ENCODE measurements at places on chromosomes 6 and 20.

DNA sequence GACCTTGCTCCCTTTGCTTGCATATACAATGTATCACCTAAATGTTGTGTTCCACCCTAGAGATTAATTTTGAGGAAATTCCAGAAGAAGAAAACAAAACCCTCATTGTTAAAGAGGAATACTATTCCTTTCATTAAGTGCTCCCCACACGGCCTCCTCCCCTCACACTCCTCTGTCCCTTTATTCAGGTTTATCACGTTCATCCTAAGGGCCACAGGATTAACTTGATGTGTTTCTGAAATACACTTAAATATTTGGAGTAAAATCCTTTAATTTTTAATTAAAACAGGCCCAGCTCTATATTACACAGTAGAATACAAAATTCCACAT lies 89.4 kb upstream of the MRPS10 start:
- no peak for DNase-seq

- no peak for DNase-seq
These were observed 52.7 kb downstream of the TOP1 start for GRCh38 chr20:41081276-41081814.

DNA sequence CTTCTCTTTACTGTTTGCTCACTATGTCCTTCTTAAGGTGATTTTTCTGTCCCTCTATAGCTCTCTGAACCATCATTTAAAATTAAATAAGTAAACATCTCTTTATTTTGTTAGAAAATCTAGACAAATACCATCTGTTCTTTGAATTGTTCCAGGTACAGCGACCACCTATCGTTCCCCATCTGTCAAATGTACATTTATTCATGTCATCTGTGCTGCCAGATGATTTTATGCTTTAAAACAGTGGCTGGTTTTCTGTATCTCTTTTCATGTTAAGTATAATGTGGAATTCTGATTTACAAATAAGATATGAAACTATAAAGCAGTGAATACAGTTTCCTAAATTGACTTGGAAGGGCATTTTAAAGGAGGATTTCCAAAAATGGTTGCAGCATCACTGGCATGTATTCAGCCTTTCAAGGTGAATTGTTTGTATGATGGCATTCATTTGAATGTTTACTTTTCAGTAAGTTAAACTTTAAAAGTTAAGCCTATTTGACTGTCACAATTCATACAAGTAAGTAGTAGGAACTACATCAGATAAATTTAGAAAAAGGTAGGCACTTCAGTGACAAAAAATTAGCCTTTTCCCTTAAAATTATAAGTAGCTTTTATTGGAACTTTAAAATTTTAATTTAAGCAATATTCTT lies 92.6 kb upstream of the CLVS2 start:
- no peak for DNase-seq

GRCh38 chr6:12528581-12529363 lies 187.8 kb upstream of the PHACTR1 start:
- no peak for DNase-seq

DNA sequence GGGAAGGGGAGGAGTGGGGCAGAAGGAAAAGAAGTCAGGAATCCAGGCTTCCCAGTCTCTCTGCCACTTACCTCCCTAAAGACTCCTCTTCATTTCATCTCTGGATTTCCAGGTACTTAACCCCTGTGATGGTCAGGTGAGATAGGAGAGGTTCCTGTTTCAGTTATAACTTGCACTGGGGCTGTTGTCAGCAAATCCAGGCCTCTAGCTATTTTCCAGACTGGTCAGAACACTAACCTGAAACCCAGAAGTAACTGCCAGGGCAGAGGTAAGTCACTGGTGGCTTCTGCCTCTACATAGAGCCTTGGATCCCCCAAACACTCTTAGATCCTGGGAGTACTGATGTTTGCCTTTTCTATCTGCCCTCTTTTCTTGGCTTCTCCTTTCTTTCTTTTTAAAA lies 233.5 kb upstream of the TAB2 start:
- no peak for DNase-seq

- no peak for DNase-seq
These were observed 6.7 kb downstream of the NCOA5 start for GRCh38 chr20:46083101-46083500.

GRCh38 chr6:34170346-34170745 lies 24.5 kb upstream of the GRM4 start:
- DNase-seq: no peak

DNA sequence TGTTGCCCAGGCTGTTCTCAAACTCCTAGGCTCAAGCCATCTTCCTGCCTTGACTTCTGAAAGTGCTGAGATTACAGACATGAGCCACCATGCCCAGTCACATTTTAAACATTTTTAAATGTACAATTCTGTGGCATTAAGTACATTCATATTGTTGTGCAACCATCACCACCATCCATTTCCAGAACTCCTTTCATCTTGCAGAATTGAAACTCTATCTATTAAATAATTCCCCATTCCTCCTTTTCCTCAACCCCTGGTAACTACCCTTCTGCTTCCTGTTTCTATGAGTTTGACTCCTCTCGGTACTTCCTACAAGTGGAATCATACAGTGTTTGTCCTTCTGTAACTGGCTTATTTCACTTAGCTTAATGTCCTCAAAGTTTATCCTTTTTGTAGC lies 103.8 kb upstream of the NAA20 start:
- no peak for DNase-seq

- no peak for DNase-seq
These were observed 596.7 kb downstream of the EPM2A start for GRCh38 chr6:145138469-145139139.

GRCh38 chr6:87396595-87397392 lies 11.0 kb upstream of the CFAP206 start:
- DNase-seq: no peak

- no peak for DNase-seq
These were observed 185.8 kb downstream of the TTLL2 start for GRCh38 chr6:167510648-167511047.

GRCh38 chr6:15876406-15876805 lies 213.6 kb upstream of the DTNBP1 start:
- no peak for DNase-seq

GRCh38 chr20:35030136-35030535 lies 62.5 kb downstream of the TRPC4AP start:
- no peak for DNase-seq

DNA sequence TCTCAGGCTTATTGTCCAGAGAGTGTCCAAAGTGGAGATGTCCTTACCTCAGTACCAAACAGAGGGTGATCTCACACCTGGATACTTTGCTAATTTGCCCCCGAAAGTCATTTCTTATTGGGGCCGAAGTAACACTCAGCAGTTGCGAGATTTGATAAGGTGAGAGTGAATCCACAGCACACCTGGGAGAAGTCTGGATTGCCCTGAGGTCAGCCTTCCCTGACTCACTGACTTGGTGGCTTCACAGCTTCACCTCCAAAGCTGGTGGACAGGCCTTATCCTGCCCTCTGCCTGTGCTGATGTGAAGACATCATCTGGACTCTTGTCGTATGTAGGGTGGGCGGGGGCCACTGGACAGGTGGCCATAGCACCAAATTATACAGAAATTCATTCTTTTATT lies 101.9 kb upstream of the ARMC2 start:
- no peak for DNase-seq

DNA sequence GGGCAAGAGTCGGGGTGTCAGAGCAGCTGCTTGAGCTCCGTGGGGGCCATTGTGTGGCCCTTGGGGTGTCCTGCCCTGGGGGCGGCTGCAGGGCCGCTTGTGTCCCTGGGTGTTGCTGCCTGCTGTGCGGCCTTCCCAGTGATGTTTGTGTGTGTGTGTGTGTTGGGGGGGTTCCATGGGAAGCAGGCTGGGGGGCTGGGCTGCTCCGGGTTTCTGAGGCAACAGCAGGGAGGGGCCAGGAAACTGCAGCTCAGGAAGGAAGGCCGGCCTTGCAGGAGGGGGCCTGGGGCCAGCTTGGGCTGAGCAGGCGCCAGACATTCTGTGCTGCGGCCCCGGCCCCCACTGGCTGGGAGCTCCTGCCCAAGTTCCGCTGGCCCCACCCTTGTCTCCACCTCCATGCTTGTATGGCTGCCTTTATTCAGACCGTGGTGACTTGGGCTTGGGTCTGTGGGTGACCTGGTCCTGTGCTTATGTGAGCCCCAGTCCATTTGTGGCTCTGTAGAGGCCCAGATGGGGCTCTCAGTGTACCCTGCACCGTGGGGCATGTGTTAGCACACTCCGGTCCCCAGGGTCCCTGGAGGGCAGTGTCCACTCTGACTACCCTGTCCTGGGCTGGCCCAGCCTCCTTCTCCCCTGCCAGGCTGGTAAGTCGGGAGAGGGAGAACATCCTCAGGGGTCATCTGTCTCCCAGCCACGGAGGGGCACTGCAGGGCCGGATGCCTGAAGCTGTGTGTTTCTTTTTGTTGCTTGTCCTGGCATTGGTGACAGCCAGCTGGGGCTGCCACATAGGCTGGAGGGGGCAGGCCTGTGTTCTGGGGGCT lies 4.6 kb upstream of the SOX18 start:
- peak; percentile 21 for DNase-seq

DNA sequence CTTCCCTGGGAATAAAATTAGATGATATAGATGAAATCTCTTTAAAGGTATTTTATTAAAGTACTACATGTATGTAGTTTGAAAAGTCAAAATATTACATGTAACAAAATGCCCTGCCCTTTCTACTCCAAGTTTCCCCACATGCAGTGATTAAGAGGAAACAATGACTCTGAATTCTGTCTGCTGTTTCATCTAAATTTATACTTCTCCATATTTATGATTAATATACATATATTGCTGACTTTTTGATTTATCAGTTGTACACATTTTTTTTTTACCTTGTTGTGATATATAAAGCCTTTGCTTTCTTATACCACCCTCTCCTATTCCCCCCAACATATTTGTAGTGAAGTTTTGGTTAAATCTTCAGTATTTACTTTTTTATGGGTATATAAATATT lies 127.9 kb downstream of the ZFAND3 start:
- no peak for DNase-seq

DNA sequence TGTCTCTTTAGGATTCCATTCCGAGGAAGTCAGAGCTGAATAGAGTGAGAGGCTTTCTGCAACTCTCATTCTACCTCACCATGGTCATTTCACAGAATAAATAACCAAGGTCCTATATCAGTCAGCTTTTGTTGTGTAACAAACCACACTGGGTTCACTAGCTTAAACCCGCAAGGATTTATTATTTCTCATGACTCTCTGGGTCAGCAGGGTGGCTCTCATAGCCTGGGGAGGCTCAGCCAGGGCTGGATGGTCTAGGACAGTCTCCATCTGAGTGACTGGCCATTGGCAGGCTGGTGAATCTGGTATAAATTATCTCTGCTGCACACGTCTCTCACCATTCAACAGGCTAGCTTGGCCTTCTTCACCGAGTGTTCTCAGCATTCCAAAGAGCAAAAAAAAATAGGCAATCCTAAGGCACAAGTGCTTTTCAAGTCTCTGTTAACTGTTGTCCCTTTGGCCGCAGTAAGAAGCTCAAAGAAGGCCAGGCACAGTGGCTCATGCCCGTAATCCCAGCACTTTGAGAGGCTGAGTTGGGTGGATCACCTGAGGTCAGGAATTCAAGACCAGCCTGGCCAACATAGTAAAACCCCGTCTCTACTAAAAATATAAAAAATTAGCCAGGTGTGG lies 39.7 kb downstream of the ISM1 start:
- no peak for DNase-seq

DNA sequence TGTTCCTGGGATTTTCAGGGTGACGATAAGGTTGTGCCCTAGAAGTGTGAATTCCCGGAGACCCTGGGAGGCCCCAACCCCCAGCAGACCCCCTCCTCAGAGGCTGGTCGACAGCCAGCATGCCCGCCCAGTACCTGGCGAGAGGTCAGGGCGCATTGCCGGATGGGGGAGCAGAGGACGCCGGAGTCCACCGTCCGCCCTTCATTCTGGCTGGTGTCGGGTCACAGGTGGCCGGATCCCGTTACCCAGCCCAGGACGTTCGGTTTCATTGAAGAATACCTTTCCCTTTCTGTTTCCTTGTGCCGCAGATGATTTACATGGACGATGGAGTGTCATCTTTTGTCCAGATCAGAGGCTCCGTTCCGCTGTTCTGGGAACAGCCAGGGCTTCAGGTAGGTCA lies 61.3 kb downstream of the SYNJ2 start:
- no peak for DNase-seq

GRCh38 chr6:168133168-168133561 lies 54.2 kb upstream of the FRMD1 start:
- no peak for DNase-seq

DNA sequence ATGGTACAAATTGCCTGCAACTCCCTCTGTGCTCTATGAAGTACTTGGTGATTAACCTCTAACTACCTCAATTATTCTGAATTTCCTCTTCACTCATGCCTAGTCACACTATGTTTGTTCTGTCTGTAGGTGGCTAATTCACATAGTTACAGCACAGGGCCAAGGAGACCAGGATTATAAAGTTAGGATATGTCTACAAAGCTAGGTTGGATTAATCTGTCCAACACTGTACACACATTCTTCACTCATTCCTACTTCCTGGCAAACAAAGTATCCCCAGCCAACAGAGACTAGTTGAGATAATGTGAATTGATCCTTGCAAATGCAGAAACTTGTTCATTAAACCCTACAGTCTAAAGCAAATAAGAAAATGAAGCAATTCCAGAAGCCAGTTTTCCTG lies 269.8 kb downstream of the HACE1 start:
- DNase-seq: peak; percentile 9

DNA sequence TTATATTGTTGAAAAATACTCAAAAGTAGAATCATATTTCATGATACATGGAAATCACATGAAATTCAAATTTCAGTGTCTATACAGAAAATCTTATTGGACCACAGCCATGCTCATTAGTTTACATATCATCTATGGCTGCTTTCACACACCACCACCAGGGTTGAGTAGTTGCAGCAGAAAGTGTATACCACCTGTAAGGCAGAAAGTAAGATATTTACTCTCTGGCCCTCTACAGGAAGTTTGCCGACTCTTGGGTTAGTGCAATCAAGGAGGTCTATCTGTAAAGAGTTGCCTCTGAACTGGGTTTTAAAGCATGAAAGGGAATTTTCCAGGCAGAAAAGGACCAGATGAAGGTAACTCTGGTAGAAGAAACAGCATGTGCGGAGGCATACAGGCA lies 432.3 kb downstream of the DHX35 start:
- no peak for DNase-seq

DNA sequence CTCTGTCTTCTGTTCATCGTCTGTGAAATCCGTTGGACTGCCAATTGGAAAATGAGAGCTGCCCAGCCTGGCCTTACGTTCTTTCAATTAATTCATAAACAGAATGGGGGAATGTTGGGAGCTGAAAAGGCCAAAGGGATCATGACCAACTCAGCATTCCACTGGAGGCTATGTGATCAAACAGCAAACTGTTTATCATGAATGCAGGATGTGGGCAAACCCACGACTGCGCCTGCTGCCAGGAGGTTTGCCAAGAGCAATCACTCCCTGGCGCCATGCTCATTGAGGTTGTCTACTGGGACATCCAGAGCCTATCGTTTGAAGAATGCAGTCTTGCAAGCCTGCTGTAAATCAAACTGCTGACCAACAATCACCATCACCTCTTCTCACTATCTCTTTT lies 9.3 kb upstream of the FKBP1A start:
- DNase-seq: no peak

DNA sequence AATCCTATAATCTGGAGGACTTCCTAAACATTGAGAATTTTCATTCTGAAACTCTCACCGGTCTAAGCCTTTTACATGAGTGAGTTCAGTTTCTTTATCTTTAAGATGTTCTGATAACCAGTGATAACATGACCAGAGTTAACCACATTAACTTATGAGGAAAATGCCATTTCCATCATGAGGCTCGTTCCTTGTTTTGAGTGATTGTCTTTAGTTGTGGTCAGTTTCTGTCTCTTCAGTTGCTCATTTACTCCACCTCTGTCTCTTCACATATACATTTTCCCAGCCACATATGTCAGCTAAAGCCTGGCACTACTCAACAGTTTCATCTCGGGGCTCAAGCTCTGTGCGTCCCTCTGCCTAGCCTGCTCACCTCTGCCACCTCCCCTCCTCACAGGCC lies 70.4 kb downstream of the JAG1 start:
- DNase-seq: no peak

- no peak for DNase-seq
These were observed 328.5 kb downstream of the EPM2A start for GRCh38 chr6:145406783-145407182.

Data from NCI-H146 (cell line).